ENCODE measurements at places on chromosomes 4 and X.

DNA sequence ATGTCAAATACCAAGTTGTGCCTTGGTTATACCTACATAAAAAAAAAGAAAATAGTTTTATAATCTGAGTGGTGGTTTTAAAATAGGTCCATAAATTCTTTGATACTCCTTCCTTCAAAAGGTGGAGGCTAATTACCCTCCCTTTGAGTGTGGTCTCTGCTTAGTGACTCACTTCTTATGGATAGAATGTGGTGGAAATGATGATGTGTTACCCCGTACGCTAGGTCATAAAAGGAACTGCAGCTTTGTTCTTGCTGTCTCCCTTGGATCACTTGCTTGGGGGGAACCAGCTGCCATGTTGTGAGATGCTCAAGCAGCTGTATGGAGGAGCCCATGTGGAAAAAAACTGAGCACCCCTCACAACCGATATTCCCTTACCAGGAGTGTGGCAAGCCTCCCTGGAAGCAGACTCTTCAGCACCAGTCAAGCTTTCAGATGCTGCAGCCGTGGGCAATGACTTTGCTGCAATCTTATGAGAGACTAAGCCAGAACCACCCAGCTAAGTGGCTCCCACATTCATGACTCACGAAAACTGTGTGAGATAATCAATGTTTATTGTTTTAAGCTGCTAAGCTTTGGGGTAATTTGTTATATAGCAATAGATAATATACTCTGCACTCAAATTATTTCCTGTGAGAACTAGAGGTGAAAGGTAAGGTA is 195.0 kb upstream of the GATB start:
- DNase-seq = no peak

GRCh38 chr4:40484346-40485090 is 145.1 kb downstream of the RBM47 start:
- DNase-seq = no peak

DNA sequence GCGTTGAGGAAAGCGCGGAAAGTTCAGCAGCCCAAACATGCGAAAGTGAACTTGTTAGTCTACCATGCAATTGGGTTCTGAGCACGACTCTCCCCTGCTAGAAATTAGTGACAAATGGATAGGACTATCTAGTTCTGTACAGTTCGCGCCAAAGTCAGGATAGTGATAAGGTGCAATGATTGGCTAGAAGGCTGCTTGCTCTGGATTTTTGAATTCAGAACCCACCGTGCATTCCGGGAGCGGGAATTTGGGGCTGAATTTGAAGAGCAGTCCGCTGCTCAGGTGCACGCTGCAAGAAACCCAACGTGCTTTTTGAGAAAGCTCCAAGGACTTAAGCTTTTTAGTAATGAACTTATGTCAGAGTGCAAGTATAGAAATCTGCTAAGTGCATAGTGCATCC is 732 bp upstream of the ESX1 start:
- no peak for DNase-seq

GRCh38 chr4:175935016-175935661 is 123.1 kb upstream of the GPM6A start:
- DNase-seq = no peak

- no peak for DNase-seq
These were observed 54.1 kb upstream of the GABRE start for GRCh38 chrX:152028579-152028978.

All from stimulated activated naive CD4-positive, alpha-beta T cell treated with Interleukin-2 at 50 U/mL for 16 hours (primary cell).